ENCODE measurements at places on chromosomes 7 and 10.

GRCh38 chr7:15016766-15017165, 114.2 kb upstream of the DGKB start:
- no peak for DNase-seq

- DNase-seq = no peak
Measured at GRCh38 chr10:49484486-49485235, 54.3 kb downstream of the ERCC6 start.

- no peak for DNase-seq
Measured at GRCh38 chr10:34792881-34793280, 22.2 kb downstream of the PARD3 start.

GRCh38 chr7:100563809-100564400, 9.8 kb downstream of the SAP25 start:
- DNase-seq = peak; percentile 80

Data from A673 (cell line).